ENCODE measurements at places on chromosomes 12 and 14. TPM values are rescaled to one million over a fixed set of nuclear protein-coding genes. Genes with fewer than 3 reads are reported as not detected.

DNA sequence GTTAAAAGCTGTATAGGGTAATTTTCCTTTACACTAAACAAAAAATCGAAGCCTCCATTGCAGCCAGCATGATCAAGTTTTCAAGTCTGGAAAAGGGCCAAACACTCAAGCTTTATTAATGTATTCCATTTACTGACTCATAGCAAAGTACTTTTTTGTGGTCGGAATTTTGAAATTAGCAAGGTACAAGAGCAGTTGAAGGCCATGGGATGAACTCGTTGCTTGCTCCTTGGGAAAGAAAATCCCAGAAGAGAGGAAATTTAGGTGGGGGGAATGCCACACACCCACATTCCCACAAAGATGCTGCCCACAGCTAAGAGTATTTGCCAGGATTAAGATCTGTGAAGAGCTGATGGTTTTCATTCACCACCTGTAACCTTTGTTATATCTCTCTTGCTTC is 333.7 kb downstream of the EGLN3 start:
- peak; percentile 40 for DNase-seq

DNA sequence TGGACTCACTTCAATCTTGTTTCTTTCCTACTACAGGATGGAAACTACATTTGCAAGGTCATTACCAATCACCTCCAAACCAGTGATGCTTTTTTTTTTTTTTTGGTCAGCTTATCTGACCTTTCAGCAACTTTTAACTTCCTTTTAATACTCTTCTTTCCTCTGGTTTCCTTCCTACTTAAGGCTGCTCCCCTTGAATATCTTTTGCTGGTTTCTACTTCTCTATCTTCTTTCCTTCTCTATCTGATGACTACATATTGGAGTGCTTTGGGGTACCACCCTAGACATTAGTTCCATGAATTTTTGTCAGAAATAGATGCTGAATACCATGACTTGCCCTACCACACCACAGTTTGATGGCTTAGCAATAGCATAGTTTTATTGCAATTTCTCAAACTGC is 197.7 kb upstream of the DDHD1 start:
- DNase-seq = no peak

DNA sequence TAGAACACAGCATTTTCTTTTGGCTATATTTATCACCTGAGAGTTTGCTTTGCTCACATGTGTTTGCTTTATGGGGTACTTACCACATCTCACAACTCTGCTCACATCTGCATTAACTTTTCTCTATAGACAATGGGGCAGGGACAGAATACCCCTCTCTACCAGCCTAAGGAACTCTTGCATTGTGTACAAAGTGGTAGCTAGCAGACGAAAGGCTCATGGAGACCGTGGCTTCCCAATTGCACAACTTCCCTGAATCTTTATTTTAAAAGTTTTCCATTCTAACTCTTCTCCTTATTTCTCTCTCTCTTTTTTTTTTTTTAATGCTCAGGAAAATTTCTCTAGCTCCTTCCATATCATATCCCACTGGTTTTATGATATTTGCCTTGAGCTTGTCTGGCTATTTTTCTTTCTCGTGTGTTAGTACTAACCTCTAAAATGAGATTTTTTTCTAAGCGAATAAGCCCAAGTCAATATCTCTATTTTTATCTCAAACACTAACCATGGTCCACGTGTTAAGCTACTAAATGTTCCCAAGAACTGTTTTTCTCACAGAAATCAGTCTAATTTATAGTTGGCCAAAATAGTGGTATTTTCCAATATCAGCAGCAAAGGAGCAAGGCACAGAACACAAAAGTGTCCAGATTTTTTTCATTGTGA is 155.2 kb downstream of the STXBP6 start:
- no peak for DNase-seq

DNA sequence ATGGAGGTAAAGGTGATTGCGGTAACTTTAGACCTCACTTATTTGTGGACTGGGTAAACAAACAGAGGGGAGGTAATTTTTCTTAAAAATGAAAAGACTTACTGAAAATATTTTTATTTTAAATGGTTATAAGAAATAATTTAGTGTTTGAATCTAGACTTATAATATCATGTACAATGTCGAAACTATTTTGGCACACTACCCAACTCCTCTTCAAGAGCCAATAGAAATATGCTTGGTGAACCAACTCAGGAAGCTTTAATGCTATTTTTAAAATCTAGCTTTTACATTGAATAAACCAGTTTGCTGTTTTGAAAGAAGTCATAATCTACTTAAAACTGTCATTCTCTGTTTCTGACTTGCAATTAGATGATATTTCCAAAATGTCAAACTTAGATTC is 175.8 kb upstream of the NPAS3 start:
- no peak for DNase-seq

DNA sequence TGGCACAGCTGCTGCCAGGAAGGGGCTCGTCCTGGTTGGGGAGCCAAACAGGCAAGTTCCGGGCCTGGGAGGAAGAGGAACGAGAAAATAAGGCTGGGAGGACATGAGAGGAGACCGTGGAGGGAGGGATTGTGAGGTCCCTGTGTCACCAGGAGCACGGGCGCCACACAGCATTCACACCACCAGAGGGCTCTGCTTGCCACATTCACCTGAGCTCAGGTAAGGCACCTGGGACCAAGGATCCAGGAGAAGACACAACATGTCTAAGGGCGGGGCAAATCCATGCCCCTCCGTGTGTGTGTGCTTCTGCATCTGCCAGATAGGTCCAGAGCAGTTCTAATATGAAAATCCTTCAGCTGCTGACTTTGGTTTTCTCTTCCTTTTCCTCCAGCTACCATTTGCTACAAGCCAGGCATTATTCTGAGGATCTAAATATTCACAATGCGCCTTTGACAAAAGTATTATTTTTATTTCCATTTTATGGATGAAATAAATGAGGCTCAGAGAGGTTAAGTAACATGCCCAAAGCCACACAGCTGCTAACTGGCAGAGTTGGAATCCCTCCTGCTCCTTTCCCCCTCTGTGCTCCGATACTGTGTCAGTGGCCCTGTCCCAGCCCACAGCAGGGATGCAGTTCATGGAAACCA is 14.6 kb downstream of the RAPGEF3 start:
- DNase-seq = no peak

DNA sequence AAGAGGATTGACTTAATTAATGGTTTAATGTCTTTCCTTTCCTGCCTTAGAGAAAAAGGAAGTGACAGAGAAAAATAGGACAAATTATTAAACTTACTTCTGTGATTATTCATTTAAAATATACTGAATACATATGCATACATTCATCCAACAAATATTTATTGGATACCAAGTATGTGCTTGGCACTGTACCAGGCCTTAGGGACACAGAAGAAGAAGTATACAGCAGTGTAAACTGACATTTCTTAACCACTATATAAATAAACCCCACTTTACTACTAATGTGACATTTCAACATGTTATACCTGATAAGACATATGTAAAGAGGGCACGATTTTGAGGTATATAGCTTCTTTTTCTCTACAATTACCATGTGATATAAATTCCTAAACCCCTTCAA is 53.6 kb downstream of the ERO1A start:
- DNase-seq = no peak

GRCh38 chr12:112938751-112939150 is 477 bp downstream of the OAS3 start:
- no peak for DNase-seq

GRCh38 chr14:22052795-22053194 is 379.2 kb upstream of the OR4E1 start:
- no peak for DNase-seq

DNA sequence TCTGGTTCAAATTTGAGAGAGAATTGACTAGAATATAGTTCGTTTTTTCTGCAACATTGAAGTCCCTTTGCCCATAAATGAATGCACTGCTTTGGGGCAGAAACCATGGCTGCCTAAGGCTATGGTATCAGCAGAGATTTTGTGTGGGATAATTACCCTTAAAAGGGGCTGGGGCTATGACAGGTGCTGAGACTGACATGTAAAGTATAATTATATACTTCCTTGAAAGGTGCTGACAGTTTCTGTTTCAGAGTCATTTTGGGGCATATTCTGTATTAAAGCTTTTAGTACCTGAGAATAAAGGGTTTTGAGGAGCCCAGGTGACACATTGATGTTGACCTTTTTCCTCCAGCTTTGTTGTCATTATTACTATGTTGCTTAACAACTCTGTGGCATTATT is 150.3 kb upstream of the PTPRQ start:
- DNase-seq = no peak

The TMEM132C gene
- total RNA-seq = not detected

GRCh38 chr12:109944561-109945359 is 44.7 kb downstream of the TCHP start:
- no peak for DNase-seq

DNA sequence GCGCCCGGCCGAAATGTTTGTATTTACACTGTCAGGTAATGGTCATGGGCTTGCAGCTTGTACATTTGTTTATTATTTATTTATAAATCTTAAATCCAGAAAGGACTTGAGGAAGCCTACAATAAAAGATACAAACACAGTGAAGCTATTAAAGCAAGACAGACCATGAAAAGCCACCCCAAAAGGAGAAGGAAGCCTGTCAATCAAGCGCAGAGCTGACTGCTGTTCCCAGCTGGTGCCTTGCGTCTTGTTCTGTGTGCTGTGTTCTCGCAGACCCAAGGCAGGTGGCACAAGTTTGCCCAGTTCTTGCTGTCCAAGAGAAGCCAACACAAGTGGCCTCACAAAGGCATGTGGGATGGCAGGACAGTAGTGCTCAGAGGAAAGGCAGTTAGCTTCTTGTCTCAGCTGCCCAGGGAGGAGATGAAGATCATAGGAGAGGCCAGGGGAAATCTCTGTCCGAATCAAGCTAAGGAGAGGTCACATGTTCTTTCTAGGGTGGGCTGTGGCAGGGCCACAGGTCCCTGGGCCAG is 73.2 kb downstream of the SLC25A47 start:
- no peak for DNase-seq

The GYS2 gene
- total RNA-seq = not detected

The SLC22A17 gene
- total RNA-seq = 23.0 TPM

- peak; percentile 84 for DNase-seq
These were observed 29.0 kb downstream of the PTPRQ start for GRCh38 chr12:80472911-80473500.

DNA sequence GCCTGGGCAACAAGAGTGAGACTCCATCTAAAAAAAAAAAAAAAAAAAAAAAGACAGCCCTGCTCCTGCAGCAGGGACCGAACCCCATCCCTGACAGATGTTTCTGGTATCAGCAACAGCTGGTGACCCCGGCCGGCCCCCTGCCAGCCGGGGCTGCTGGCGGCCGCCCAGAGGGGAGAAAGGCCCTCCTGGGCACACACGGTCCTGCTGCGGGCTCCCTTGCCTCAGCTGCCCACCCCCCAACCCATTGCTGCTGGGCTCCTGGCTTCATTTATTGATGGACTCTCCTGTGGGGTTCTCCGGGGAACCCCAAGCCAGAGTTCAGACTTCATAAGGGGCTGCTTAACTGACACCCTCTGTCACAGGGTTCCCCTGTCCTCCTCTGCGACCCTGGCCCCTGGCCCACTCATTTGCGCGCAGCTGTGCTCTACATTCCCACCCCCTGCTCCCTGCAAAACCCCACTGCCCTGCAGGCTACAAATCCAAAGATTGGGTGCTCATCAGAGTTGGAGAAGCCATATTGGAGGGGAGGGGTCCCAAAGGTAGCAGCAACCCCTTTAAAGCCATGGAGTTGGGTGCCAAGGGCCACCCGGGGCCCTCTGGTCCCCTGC is 103.6 kb upstream of the RTL1 start:
- DNase-seq = no peak

DNA sequence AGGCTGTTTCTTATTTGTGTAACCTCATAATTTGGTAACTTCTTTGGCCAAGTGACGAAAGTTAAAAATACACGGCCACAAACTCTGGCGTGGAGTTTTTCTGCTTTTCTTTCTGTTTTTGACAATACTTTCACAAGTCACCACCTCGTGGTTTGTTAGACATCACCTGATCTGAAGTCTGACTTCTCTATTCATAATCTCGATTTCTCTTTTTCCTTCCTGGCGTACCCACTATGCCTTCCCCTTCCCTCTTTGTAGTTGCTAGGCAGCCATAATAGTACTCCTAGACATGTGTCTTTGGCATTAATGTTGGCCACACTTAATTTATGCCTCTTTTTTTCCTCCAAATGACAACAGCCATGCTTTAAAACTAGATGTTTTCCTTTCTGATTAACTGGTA is 97.6 kb downstream of the POLR3B start:
- DNase-seq = no peak

DNA sequence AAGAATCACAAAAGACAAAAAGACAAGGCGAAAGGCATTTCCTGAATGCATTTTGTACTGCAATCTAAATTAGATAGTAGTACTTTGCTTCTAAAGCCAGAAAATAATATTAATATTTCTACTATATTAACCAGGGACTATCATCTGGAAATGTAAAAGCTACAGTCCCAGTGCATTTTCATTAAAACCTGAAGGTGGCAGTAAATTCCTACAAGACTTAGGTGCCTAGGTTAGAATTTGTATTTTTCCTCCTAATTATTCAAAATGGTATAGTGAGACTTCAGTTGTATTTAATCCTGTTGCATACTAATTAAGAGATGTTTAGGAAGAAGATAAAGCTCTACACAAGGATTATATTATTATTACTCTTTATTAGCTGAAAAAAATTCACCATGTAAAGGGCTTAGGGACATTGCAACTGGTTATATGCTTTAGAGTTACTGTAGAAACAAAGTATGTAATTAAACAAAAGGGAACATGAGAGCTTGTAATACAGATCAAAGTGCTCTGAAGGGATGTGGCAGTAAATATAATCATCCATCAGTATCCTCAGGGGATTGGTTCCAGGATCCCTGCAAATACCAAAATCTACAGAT is 53.6 kb downstream of the BRMS1L start:
- DNase-seq = peak; percentile 55

GRCh38 chr14:104722938-104723650 is 935 bp upstream of the ADSS1 start:
- no peak for DNase-seq

DNA sequence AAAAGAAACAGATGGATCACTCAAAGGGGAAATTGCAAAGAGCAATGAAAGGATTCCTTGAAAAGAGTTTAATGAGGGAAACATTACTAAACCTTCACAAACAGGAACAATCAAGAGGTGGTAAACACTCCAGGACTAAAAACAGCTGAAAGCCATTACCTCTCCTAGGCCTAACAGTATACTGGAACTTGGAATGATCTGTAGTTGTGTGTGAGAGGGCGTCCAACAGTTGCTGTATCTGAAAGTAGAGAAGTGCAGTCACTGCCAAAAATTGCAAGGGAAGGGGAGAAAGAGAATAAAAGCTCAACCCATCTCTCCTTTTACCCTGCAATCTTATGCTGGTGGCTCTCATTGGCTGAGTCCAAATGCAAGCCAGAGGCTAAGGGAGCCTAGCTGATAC is 17.0 kb upstream of the MIS18BP1 start:
- DNase-seq = no peak

DNA sequence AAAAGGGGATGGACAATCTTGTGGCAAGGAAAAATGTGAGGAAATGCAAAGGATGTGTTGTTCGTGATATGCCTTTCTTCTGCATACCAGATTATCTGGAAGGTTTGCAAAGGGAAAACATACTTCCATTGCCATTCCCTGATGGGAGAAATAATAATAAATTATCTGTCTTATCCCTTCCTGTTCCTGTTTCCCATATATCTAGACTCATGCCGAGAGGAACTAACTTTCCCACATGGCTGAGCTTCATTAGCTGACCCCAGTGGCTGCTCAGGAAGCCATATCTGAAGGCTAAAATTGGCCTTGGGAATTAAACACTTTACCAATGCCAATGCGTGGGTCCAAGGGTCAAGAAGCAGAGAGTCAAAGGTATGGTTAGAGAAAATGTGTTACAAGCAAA is 439.8 kb downstream of the MDGA2 start:
- no peak for DNase-seq

The PTPN11 gene
- 158 TPM for total RNA-seq
